Cardiac atrium fibroblast (primary cell): ENCODE measurements at places on chromosomes 11 and 22. TPM values are rescaled to one million over a fixed set of nuclear protein-coding genes. Genes with fewer than 3 reads are reported as not detected.

Gene TRIM51
- not detected in 2 replicates for total RNA-seq

Gene CCDC88B
- 2.4 TPM in 1 of 2 replicates, not detected in the other for total RNA-seq

Gene ARHGAP20
- 0.49 and 0.90 TPM in 2 replicates for total RNA-seq

Gene EMID1
- total RNA-seq, result 0.32 and 1.3 TPM in 2 replicates

Gene TPBGL
- 0.16 and 0.18 TPM in 2 replicates for total RNA-seq

Gene PHOX2A
- total RNA-seq, result not detected in 2 replicates

Gene C11orf16
- total RNA-seq, result not detected in 2 replicates

Gene GCAT
- total RNA-seq, result 32.9 and 35.0 TPM in 2 replicates
